ENCODE measurements at places on chromosomes 4 and X. TPM values are rescaled to one million over a fixed set of nuclear protein-coding genes. Genes with fewer than 3 reads are reported as not detected.

GRCh38 chr4:83010111-83010521 lies 507 bp downstream of the LIN54 start:
- peak; percentile 77 for DNase-seq

GRCh38 chr4:152708361-152708760 lies 28.6 kb upstream of the TMEM154 start:
- DNase-seq, result no peak

- DNase-seq, result no peak
Measured at GRCh38 chr4:180449395-180449956, 1793.7 kb upstream of the TENM3 start.

DNA sequence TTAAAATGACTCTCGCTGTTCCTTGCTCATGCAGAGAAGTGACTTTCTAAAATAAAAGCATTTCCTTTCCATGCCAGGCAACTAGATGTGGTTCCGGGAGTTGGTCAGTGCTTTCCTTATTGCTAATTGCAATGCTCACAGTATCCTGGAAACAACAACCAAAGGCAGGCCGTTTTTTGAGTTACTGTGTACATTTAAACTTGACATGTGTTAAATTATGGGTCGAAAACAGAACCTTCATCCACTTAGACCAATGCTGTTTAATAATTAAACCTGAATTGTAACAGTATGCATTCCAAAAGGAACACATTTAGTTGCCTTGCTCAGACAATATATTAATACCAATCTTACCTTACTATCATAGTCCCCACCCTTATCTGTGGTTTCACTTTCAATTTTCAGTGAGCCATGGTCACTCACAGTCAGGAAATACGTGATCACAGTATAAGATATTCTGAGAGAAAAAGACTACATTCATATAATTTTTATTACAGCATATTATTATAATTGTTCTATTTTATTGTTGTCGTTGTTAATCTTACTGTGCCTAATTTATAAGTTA lies 102.6 kb downstream of the HS6ST2 start:
- DNase-seq, result no peak

DNA sequence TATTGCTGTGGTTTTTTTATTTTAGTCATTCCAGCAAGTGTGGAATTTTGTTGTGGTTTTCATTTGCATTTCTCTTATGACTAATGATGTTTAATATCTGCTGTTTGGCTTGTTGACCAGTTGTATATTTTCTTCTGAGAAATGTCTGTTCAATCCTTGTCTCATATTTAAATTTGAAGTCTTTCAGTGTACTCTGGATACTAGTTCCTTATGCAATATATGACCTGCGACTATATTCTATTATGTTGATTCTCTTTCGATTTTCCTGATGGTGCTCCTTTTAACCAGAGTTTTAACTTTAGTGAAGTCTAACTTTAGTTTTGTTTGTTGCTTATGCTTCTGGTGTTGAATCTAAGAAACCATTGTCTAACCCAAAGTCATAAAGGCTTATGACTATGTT lies 1528.0 kb downstream of the TECRL start:
- no peak for DNase-seq

DNA sequence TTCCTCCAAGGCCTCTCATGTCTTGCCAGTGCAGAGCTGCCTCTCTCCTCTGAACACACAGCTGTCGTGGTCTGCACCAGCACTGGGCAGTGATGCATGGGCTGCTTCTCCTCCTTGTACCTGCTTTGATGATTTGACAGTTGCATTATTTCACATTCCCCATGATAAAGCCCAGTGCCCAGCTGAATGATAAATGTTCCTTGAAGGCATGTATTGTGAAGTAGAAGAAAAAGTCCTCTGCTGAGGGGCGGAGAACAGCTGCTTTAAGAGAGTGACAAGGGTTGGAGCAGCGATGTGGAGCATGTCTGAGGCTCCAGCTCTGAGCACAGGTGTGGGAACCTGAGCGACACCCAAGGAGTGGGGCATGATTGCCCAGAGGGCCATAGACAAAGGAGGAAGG lies 21.1 kb upstream of the TRIM2 start:
- no peak for DNase-seq

Gene NALF2
- not detected for total RNA-seq

Gene GPRASP3
- 0.89 TPM for total RNA-seq
